CD4-positive, alpha-beta T cell treated with Interleukin-1 beta for 1 hour (primary cell): ENCODE measurements at places on chromosomes 7 and 10.

GRCh38 chr7:81420526-81421226 is 349.2 kb downstream of the HGF start:
- DNase-seq = no peak

DNA sequence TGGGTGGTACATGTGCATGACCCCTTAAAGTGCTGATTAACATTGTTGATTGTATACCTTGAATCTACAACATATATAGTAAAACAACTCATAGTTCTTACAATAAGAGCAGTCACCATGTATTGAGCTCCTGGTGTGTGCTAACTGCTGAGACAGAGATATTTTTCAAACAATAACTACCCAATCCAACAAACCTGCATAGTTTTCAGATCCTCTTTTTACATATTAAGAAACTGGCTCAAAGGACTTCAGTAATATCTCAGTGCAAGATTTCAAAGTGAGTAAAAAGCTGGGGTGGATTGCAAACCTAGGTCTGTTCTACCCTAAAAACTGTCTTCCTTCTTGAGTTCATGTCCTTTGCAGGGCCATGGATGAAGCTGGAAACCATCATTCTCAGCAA is 272.2 kb downstream of the SNX13 start:
- DNase-seq = no peak

- no peak for DNase-seq
These were observed 537.1 kb upstream of the POM121L12 start for GRCh38 chr7:52498366-52498765.

GRCh38 chr10:71362141-71362540 is 34.6 kb upstream of the CDH23 start:
- no peak for DNase-seq
